ENCODE measurements at places on chromosomes 6 and 20.

- peaks cover 5% of the 10 kb centered on the region for H3K36me3 ChIP-seq
- no peak for DNase-seq
- no peak overlapping the region for H3K27ac ChIP-seq
- peaks cover 17% of the 10 kb centered on the region for H3K4me1 ChIP-seq
- H3K4me3 ChIP-seq = no peak overlapping the region
Observed at GRCh38 chr6:56549014-56549413, 93.7 kb downstream of the DST start.

- H3K4me3 ChIP-seq = no peak overlapping the region
- no peaks in the 10 kb centered on the region for H3K27me3 ChIP-seq
- H3K27ac ChIP-seq = no peak overlapping the region
- H3K36me3 ChIP-seq = no peaks in the 10 kb centered on the region
- H3K4me1 ChIP-seq = peaks cover 5% of the 10 kb centered on the region
- DNase-seq = no peak
Observed at GRCh38 chr6:37239526-37239925, 18.0 kb upstream of the TBC1D22B start.

DNA sequence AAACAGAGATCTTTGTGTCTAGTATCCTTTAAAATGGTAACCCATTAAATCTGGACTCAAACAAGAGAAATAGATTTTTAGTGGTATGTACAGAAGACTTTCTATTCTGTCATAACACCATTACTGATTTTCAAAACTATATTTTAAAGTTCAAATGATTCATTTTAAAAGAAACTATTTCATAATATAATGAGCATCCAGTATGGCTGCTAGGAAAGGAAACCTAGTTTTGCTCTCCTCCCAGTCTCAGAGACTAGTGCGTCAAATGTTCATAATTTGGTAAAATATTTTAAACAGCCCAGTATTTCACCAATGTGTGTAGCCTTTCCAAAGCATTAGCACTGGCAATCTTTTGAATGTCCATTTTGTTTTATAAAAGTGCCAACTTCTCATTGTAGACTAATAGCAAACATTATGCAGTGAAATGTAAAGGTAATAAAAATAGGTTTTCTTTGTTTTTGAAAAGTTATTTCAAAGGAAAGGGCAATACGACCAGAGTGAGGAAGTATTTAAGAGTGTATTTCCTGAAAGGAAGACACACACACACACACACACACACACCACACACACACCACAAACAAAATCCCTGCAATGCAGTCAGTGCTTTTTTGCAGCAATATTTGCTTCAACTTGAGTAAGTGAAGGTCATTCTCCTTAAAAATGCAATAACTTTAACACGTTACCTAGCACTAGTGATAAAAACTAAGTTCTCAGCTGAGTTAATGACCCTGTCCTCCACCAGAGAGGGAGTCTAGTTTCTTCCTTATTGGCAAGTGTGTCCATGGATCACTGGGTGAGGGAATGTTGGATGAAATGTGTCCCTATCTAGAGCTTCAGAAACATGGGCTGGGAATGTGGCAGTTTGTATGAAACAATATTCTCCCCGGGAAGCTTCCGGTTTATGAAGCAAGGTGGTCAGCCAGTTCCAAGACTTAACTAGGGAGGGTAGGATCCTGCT, 4.6 kb downstream of the PPP1R3G start:
- H3K4me3 ChIP-seq = no peak overlapping the region
- DNase-seq = no peak
- H3K27ac ChIP-seq = no peak overlapping the region
- peaks cover 10% of the 10 kb centered on the region for H3K4me1 ChIP-seq
- no peaks in the 10 kb centered on the region for H3K36me3 ChIP-seq

DNA sequence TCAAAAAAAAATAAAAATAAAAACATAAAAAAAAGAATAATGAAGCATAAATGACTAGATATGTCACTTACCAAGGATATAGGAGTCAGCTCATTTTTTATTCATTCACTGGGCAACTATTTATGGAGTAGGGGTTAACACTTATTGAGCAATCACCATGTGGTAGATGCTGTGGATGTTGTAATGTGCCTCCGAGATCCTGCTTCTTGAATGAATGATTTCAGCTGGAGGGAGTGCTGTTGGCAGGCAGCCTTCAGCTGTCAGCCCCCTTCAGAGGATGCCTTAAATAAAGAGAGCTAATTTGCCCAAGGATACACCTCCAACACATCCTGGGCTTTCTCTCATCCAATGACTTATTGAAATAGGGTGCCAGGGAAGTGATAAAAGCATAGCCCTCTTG, 229.5 kb upstream of the DTNBP1 start:
- no peak for DNase-seq
- no peaks in the 10 kb centered on the region for H3K36me3 ChIP-seq
- no peak overlapping the region for H3K27ac ChIP-seq
- H3K4me3 ChIP-seq = no peak overlapping the region

DNA sequence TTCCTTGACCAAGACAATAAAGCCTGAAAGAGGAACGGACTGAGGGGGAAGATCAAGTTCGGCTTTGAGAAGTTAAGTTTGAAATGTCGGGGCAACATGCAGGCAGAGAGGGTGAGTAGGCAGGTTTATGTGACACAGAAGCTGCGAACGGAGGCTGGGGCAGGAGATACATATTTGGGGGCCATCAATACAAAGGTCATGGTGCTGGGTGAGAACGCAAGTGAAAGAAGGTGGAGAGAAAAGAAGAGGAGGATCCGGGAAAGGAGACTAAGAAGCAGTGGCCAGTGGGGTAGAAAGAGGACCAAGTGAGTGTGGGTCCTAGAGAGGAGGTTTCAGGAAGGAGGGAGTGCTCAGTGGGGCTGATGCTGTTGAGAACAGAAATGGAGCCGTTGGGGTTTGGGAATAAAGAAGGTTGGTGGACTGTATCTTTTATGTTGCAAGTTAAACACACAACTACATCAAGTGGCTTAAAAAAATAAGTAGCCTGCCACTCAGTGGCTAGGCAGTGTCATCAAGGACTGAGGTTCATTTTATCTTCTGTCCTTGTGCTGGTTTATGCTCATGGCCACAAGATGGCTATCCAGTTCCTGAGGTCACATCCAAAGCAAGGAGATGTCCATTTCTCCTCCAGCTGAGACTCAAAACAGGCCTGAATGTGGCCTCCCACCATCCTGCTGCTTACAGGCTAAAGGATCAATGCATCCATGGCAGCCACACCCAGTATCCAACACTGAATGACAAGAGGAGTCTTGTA, 1.7 kb upstream of the BLCAP start:
- no peaks in the 10 kb centered on the region for H3K36me3 ChIP-seq
- H3K4me1 ChIP-seq = peaks cover 28% of the 10 kb centered on the region

DNA sequence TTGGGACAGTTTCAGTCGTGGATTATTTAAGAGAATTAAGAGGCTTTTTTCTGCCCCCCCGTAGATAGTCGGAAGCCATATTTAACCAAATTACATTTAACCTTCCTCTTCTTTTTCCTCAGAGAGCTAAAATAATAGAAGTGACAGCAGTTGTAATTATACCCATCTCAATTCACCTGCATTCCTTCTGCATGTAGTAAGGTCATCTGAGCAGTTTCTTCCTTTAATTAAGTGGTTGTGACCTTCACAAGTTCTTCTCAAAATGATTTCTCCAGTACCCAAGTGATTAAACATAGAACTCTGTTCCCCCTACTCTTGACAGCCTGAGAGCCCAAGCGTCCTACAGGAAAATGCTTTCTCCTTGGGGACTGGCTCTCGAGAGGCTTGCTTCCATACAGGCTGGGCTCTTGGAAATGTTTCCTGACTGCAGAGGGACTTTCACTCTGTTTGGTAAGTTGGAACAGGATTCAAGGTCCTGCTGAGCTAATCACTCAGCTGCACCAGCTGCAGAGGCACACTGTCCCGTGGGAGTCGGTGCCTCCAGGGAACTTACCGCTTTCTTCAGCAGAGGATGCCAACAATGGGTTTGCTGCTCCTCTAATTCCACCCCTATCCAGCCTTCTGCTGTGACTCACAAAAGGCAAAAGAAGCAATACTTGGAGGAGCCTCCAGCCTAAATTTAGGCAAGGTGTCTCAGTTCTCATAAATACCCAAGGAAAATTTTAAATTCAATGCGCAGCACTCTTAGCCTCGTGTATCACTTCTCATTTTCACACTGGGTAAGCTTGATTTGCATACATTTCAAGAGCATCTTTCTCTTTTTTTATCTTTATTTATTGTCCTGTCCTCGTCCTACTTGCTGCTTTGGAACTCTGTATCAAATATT, 414.9 kb downstream of the KIF16B start:
- H3K27me3 ChIP-seq = no peaks in the 10 kb centered on the region
- no peaks in the 10 kb centered on the region for H3K36me3 ChIP-seq
- H3K27ac ChIP-seq = no peak overlapping the region
- DNase-seq = no peak

DNA sequence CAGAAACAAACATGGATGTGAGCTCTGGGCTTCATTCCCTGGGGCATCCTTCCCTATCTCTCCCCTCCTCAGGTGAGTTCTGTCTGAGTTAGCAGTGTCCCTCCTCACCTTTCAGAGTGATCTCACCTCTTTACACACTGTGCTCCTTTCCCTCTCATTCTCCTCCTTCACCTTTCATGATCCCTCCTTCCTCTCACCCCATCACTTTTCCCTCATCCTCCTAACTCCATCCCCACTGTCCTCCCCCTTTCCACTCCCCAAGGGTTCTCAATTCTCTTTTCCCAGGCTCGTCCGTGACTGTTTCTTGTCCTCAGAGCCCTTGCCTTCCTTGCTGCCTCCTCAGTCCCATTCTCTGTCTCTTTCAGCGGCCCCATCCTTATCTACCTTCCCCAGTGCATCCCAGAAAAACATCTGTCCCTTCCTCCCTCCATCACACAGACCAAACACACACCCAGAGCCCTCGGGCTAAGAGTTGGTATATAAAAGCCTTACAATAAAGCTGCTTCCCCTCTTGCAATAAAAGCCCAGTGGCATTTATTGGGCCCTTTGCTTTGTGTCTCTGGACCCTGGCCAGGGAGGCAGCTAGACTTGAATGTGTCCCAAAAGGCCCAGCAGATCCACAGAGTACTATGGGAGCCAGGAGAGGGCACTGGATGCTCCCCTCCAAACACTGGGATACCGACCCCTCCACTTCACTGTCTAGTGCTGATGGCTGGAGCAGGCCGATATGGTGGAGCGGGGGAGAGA, 1.9 kb downstream of the RNF39 start:
- no peaks in the 10 kb centered on the region for H3K36me3 ChIP-seq
- H3K27me3 ChIP-seq = peaks cover 40% of the 10 kb centered on the region
- no peak overlapping the region for H3K4me3 ChIP-seq
- H3K4me1 ChIP-seq = no peaks in the 10 kb centered on the region
- no peak for DNase-seq

DNA sequence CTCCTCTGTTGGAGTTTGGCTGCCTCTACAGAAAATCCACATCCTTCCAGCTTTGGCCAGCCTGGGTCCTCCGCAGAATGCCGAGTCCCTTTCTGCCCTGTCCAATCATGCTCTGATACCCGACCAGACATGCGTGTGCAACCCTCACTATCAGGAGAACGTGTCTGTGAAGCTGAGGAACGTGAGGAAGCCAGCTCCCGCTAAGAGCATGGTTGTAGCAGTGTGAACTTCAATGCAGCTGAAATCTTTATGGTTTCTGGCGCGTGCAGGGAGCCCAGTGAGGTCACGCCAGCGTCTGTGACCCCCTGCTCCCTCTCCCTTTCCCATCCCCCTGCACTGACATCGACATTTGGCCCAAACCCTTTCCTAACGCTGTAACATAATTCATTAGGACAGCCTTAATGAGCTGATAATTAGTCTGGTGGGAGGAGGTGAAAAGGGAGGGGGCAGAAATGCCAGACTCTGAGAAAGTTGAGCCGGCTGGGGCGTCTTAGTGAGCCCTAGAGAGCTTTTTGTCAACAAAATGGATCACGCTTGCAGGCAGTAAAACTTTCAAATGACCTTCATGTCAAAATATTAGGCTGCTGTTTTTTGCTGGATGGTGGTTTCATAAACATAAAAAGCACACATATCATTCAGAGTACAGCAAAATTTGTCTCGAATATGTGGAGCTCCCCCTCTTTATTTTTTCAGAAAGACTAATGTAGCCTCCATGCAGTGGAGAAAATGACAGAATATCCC, 423.3 kb downstream of the QKI start:
- no peaks in the 10 kb centered on the region for H3K36me3 ChIP-seq
- DNase-seq = no peak
- H3K4me3 ChIP-seq = no peak overlapping the region
- H3K4me1 ChIP-seq = no peaks in the 10 kb centered on the region
- H3K27me3 ChIP-seq = no peaks in the 10 kb centered on the region

GRCh38 chr20:20259533-20259932, 108.4 kb upstream of the INSM1 start:
- no peak overlapping the region for H3K4me3 ChIP-seq

GRCh38 chr20:20896606-20897005, 184.2 kb upstream of the RALGAPA2 start:
- H3K4me3 ChIP-seq = no peak overlapping the region
- no peak for DNase-seq
- no peaks in the 10 kb centered on the region for H3K27me3 ChIP-seq
- no peaks in the 10 kb centered on the region for H3K36me3 ChIP-seq

DNA sequence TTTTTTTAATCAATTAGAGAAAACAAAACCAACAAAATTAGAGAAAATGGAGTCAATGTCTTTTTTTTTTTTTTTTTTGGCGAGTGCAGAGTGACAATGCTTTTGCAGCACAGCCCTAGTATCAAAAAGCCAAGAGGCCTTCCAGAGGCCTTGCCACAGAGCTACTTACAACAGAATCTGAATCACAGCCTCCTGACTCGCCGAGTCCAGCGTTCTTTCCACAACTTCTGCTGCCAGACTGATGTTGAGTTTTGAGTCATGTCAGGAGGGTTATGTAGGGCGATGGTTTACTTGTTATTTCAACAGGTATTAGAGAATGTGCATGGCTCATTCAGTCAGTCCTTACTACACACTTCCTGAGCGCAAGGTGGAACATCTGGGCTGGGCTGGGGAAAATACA, 88.6 kb downstream of the FNDC1 start:
- no peaks in the 10 kb centered on the region for H3K4me1 ChIP-seq
- H3K27ac ChIP-seq = no peak overlapping the region
- no peak overlapping the region for H3K4me3 ChIP-seq
- no peaks in the 10 kb centered on the region for H3K36me3 ChIP-seq

DNA sequence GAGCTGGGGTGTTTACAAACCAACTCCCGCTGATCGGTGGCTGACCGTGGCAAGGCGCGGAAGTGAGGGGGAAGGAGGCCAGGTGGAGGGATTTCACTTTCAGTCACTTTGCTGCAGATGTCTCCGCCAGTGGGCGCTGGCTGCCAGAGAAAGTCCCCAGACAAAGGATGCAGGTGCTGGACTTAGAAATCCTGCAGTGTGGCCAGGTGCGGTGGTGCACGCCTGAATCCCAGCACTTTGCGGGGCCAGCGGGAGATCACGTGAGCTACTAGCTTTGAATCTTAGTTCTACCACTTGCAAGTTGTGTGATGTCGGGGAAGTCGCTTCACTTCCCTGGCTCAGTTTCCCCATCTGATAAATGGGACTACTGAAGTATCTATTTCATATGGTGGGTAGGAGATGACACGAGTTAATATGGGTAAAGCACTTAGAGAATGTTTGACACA, 180.4 kb downstream of the ZNF217 start:
- no peaks in the 10 kb centered on the region for H3K27me3 ChIP-seq
- H3K36me3 ChIP-seq = no peaks in the 10 kb centered on the region
- H3K27ac ChIP-seq = no peak overlapping the region
- H3K4me3 ChIP-seq = 0 out of 2 replicates have a peak overlapping the region, but pooled peaks have one; percentile 6
- DNase-seq = peak; percentile 84

GRCh38 chr20:33348136-33348937, 53.0 kb downstream of the CDK5RAP1 start:
- H3K27ac ChIP-seq = no peak overlapping the region
- no peak for DNase-seq
- no peaks in the 10 kb centered on the region for H3K4me1 ChIP-seq
- H3K36me3 ChIP-seq = no peaks in the 10 kb centered on the region
